ENCODE measurements at places on chromosomes 2 and 18. TPM values are rescaled to one million over a fixed set of nuclear protein-coding genes. Genes with fewer than 3 reads are reported as not detected.
A peak's percentile ranks its signal among the peaks of the same experiment; 100 is the strongest.

CCL20 gene
- total RNA-seq, result 4.5 TPM

RTP5 gene
- not detected for total RNA-seq

TUBA3E gene
- not detected for total RNA-seq

SPC25 gene
- not detected for total RNA-seq

AQP12A gene
- total RNA-seq, result not detected

TTL gene
- total RNA-seq, result 7.9 TPM

HOXD4 gene
- 25.5 TPM for total RNA-seq

CPO gene
- not detected for total RNA-seq

IKZF2 gene
- 1.8 TPM for total RNA-seq

RNF125 gene
- 7.9 TPM for total RNA-seq

- DNase-seq, result no peak
Observed at GRCh38 chr2:151181524-151181923, 80.1 kb downstream of the RBM43 start.

DNA sequence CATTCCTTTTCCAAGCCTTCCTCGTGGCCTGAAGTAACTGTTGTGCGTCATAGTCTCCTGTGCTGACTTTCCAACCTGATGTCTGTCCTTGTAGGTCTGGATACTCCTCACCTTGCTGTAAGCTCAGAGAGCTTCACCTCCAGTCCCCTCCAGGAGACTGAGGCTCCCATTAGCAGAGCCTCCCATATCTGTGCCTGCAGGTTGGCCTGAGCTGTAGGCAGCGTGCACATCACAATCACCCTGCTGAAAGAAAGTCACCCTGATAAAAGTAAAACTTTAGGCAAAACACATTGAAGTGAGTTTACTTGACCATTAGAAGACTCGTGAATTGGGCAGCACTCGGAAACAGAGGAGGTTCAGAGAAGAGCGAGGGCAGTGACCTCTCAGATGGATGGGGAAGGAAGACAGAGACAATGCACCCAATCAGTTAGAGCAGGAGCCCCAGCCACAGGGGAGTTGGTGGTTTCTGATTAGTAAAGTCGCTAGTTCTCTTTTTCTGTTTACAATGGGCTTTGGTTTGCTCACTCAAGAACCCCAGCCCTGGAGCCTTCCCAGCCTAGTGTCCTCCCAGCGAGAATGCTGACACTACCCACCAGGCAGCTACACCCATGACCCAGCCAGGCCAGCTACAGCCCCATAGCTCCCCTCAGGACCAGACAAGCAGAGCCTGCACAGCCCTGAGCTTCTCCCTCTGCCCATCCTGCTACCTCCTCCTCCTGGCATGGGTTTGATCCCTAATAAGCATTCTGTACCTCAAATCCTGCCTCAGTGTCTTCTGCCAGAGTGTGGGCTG lies 12.1 kb upstream of the TPO start:
- no peak for DNase-seq

DNA sequence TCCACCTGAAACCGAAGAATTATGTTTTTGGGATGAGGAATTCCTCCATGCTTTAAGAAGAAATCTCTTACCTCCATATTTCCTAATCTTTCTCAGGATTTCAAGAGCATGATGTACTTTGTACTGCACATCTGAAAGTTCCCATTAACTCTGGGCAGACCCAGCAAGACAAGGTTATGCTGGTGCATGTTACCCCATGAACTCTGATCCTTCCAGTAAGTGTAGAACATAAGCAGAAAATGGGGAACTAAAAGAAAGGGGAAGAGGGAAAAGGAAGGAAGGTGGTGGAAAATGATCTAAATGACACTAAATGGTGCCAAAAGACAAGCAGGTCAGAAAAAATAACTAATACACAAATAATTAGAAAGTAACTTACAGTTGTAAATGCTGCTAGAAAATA lies 50.7 kb downstream of the STRN start:
- DNase-seq, result no peak

GRCh38 chr2:175500255-175500654 lies 318.7 kb upstream of the ATP5MC3 start:
- DNase-seq, result no peak

DNA sequence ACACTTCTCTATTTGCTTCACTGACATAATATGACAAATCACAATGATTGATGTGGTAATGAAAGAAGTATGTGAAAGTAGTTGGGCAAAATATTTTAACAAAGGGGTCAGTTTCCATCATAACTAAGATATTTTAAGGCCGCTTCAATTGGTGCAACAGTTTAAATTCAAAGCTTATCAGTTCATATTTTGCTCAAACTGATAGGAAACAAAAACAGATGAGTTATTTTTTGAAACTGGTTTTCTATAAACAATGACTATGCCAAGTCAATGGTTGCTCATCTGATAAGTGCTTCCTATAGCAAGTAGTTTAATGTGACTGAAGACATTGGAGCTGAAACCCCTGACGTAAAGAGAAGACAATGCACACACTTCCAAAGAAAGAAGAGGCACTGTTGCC lies 1290.7 kb downstream of the SUCLG1 start:
- DNase-seq, result no peak

GRCh38 chr2:61811821-61812220 lies 42.0 kb downstream of the FAM161A start:
- DNase-seq, result no peak

- DNase-seq, result no peak
Observed at GRCh38 chr2:86140969-86141392, 34.9 kb downstream of the PTCD3 start.

- peak; percentile 61 for DNase-seq
Observed at GRCh38 chr2:233354971-233355574, 779 bp downstream of the DGKD start.

- DNase-seq, result peak; percentile 72
Observed at GRCh38 chr18:58180738-58181353, 136.8 kb downstream of the NEDD4L start.

GRCh38 chr18:75544051-75544481 lies 116.6 kb upstream of the SMIM21 start:
- no peak for DNase-seq

DNA sequence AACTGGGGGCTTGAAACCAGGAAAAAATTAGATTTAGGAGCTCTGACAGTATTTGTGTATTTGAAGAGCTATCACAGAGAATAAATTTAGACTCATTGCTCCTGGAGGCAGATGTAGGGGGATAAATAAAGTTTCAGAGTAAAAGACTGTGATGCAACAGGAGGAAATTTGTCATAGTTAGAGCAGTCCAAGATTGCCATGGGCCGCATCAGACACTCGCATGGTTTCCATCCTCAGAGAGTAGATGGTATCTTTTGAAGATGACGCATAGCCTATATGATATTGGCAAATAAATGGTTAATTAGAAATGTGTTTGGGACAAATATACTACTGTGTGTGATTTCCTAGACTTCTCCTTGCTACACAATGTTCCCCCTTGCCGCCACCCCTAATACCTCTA lies 170.5 kb downstream of the FTCDNL1 start:
- no peak for DNase-seq

GRCh38 chr2:27025281-27025800 lies 7.4 kb upstream of the TMEM214 start:
- no peak for DNase-seq

DNA sequence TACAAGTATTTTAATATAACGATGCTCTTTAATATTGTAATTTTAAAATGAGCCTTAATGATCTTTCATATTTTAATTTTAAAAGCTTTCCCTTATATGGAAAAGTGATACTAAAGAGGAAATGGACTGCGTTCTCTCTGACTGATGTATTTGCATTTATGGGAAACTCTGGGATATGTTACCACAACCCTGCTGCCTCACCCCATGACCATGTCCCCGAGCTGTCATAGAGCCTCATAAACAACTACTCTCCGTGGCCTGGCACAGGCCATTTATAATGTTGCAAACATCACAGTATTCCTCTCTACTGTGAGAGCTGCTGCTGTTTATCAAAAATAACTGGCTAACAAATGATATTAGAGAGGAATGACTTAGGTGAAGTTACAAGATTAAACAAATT lies 75.8 kb upstream of the SEC11C start:
- no peak for DNase-seq

DNA sequence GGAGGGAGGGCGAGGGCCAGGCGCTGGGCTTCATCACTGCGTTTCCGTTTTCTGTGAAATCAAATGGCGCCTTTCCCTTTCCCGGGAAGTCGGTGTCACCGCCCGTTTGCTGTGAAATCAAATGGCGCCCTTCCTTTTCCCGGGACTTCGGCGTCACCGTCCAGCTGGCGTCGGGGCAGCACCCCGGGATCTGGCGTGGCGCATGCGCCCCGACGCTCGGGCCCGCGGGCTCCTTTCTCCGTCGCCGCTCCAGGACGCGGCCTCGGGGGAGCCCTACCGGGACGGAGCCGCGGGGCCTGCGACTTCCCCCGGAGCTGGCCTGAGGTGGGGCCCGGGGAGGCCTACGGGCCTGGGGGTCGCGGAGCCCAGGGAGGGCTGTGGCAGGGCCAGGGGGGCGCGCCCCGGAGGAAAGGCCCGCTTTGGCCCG lies at the start of gene FAM228A:
Gene FAM228A, plus strand, starts transcription at position 203 of the 427 bp plus-strand sequence. CDS start 428 bp downstream, outside the sequence.
- no peak for DNase-seq

DNA sequence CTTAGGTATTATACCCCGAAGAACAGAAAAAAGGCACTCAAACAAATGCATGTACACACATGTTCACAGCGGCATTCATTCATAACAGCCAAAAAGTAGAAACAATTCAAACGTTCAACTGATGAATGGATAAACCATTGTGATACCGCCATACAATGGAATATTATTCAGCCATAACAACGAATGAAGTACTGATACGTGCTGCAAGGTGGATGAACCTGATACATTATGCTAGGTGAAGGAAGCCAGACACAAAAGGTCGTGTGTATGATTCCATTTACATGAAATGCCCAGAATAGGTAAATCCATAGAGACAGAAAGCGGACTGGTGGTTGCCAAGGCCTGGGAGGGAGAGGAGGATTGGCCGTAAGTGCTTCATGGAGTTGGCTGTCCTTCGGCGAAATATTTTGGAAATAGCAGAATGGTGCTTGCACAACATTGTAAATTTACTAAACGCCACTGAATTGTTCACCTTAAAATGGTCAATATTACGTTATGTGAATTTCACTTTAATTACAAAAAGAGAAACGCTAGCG lies 750 bp upstream of the RMP24 start:
- peak; percentile 14 for DNase-seq

- DNase-seq, result no peak
Observed at GRCh38 chr2:216923706-216924105, 63.8 kb upstream of the TNP1 start.

DNA sequence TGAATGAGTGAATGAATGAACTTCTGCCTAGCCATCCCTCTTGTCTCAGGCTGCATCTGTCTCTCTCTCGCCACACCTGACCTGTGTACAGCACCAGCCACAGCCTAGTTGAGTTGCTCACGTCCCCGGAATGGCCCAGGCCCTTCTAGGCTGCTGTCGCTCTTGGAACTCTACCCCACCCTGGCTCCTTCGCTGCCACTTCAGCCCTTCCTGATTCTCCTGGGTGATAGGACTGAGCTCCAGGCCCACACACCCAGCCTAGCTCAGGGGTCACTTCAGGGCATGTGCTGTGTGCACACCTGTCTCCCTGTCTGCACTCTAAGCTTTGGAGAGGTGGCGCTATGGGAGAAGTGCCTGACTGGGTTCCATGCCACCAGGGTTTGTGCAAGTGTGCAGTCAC lies 236.6 kb downstream of the GLI2 start:
- no peak for DNase-seq

DNA sequence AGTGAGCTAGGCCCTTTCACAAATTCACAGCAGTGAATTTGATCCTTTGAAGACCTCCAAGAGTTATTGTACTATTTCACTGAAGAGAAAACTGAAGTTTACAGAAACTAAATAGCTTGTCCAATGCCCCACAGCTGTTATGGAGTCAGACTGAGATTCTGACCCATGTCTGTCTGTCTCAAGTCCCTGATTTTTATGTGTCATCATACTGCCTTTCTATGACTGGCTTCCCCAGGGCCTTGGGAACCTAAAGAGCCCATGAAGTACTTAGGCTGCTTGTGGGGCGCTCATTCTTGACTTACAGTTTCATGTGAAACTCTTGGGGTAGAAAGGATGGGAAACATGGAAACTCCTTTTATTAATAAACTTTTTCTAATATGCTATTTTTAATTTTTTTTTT lies 107.7 kb downstream of the ATL2 start:
- DNase-seq, result no peak

GRCh38 chr2:98538280-98539041 lies 69.9 kb downstream of the COA5 start:
- no peak for DNase-seq

GRCh38 chr18:55968550-55968949 lies 380.6 kb upstream of the TCF4 start:
- no peak for DNase-seq

DNA sequence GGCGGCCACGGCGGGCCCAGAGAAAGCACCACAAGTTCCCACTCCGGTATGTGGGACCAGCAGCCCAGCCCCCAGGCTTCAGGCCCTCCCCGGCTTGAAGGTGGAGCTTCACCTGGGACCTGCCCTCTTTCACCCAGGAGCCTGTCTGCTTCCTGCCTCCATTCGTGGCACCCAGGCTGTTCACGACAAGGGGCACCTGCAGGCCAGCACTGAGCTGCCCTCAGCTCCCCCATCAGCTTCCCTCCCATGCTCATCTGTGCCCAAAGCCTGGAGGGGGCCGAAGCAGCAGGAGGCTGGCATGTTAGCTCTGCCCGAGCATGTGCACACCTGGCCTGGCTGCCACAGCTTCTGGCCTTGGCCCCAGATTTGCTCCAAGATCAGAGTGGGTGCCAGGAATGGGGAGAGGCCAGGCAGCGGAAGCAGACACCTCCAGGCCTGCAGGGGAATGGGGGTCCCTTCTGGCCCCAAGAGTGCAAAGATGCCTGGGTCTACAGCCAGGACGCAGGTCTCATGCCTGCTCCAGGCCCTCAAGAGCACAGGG lies 312.4 kb upstream of the SYT4 start:
- DNase-seq, result no peak

- peak; percentile 62 for DNase-seq
Observed at GRCh38 chr2:164737612-164738081, 104.0 kb downstream of the COBLL1 start.

GRCh38 chr2:231854616-231855125 lies 68.4 kb downstream of the COPS7B start:
- DNase-seq, result no peak

- DNase-seq, result no peak
Observed at GRCh38 chr2:54076586-54076985, 38.8 kb upstream of the ACYP2 start.

- DNase-seq, result peak; percentile 66
Observed at GRCh38 chr2:101152272-101153076, 1.3 kb upstream of the TBC1D8 start.

GRCh38 chr2:116467243-116467642 lies 1347.2 kb upstream of the DDX18 start:
- no peak for DNase-seq
